ENCODE measurements at places on chromosomes 11 and 22.
A peak's percentile ranks its signal among the peaks of the same experiment; 100 is the strongest.

DNA sequence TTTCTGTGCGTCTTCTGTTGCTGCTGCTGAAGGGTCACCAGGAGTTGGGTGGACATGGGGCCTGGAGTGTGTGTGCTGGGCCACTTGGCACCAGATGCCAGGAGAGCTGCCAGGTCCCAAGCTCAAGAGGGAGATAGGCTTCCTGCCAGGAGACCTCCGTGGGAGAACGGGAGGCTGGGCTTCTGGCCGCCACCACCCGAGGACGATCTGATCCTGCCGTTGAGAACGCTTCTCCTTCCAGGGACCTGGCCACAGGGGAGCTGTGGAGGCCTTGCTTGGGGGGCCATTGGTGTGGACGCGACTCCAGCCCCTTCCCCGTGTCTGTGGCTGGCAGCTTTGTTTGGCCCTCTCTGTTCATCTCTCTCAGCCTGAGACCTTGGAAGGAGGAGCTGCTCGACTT, 2.4 kb downstream of the BRSK2 start:
- DNase-seq, result no peak

DNA sequence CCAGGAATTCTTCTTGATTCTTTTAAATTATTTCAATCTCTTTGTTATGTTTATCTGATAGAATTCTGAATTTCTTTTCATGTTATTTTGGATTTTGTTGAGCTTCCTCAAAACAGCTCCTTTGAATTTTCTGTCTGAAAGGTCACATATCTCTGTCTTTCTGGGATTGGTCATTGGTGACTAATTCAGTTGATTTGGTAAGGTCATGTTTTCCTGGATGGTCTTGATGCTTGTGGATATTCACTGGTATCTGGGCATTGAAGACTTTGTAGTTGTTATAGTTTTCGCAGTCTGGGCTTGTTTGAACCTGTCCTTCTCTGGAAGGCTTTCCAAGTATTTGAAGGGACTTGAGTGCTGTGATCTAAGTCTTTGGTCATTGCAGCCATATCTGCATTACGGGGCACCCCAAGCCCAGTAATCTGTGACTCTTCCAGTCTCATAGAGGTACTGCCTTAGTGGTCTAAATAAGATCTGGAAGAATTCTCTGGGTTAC, 18.9 kb upstream of the INSC start:
- no peak for DNase-seq

DNA sequence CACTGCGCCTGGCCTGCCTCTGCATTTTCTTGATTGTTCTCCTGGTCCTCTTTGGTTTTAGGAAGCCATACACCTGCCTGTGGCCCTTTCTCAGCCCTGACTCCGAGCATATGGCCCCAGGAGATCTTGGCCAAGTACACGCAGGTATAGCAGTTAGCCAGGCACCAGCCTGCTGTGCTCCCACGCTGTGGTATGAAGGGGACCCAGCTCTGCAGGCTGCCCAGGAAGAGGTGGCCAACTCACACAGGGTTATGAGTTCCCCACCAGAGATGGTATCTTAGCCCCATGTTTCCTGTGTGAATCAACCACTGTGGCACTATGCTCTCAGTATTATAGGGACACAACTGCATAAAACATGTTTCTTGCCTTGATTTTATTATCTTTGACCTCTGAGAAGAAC, 31.1 kb downstream of the SGSM3 start:
- no peak for DNase-seq

DNA sequence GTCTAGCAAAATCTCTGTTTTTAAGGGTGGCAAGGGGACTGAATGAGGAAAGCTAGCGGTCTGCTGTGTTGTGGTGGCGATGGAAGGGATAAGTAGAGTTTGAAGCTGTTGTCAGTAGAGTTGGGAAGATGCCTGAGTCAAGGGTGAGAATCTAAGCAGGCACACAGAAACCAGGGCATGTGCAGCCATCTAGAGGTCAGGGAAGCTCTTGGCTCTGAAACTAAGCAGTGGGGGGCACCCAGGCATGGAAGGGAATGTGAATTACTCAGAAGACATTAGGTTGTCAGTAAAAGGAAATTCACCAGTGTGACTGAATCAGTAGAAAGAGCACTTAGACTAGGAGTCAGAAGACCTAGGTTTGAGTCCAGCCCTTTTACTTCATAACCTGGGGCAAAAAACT, 15.4 kb downstream of the BMAL1 start:
- no peak for DNase-seq

- DNase-seq, result peak; percentile 11
These were observed 1.8 kb downstream of the SYTL2 start for GRCh38 chr11:85809191-85809590.

Data from muscle of back (tissue), 13 donors.